G401 (cell line): ENCODE measurements at places on chromosomes 2 and 18.
A peak's percentile ranks its signal among the peaks of the same experiment; 100 is the strongest.

DNA sequence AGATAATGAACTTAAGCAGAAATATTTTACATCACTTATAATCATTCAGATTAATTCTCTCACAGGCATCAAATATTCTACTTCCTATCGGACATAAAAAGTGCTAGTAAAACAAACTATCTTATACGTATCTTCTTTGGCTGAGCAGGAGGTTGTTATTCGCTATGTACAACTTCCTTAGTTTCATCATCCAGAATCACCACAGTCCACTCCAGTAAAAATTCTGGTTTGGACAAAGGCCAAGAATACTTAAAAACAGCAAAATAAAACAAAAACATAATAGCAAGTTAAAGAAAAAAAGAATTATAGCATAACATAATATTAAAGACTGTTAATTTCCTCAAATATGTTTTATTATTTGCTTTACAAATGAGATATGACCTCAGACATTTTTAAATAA, 1077.1 kb upstream of the CELF4 start:
- DNase-seq: no peak

- peak; percentile 80 for DNase-seq
Measured at GRCh38 chr2:70084973-70085710, 2.1 kb upstream of the PCBP1 start.

- no peak for DNase-seq
Measured at GRCh38 chr2:238242731-238243495, 3.1 kb upstream of the HES6 start.

DNA sequence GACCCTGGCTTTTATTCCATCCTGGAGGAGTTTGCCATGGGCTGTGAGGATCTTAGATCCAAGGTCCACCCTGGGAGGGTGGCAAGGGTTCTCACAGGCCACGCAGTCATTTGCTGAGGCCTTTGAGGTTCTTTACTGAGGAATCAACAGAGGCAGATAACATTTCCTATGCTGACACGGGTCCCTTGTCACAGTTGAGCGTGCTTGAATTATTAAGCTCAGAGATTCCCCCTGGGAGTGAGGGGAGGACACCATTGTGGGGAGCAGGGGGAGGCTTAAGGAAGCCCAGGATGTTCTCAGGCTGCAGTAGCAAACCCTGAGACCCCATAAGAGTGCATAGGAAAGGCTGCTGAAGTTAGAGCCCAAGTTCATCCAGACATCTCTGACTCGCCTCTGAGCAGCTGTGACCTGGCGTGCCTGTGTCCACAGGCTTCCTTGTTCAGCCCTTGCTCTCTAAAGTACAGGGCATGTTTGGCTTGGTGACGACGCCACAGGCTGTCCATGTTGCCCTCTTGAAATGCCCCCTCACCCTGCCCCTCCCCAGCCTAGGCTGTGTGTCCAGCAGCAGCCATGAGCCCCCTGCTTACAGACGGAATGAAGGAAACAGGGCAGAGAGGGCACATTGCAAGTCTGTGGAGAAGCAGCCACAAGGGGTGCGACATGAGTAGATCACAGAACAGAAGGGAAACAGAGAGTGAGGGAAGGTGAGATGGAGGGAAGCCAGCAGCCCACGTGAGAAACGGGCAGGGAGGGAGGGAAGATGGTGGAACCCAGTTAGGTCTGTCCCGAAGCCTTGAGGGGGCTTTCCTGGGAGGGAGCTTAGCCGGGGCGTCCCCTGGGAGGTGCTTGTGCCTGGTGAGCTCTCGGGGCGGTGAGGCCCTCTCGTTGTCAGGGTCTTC, 34.0 kb downstream of the NAPG start:
- DNase-seq: no peak

DNA sequence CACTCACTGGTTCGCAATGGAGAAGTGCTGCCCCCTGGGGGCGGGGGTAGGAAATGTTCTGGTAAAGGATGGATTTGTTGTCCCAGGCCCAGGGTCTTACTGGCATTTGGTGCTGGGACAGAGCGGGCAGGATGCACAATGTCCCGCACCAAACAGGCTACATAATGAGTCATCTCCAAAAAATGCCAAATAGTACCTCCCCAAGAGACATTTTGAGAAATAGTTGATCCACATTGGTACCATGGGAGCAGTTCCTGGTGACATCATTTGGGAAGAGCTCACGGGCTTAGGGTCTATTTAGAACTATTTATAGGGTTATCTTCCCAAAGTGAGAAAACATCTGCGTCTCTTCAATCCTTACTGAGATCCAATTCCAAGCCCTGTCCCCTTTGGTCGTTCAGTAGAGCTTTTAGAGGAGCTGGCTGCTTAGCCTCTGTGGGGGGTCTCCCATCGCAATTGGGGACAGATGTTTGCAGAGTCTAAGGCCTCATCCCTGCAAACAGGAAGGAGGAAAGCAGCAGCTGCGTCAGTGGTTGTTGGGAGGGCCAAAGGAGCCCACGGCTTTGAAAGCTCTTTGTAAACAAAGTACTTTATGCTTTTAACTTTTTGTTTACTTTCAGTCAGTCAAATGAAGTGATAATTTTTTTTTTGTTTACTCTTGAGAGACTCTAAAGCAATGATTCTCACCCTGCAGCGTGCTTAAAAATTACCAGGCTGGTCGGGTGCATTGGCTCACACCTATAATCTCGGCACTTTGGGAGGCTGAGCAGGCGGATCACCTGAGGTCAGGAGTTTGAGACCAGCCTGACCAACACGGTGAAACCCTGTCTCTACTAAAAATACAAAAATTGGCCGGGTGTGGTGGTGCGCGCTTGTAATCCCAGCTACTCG, 49.3 kb downstream of the GREB1 start:
- peak; percentile 38 for DNase-seq

- DNase-seq: no peak
Measured at GRCh38 chr2:140639628-140640027, 1491.2 kb downstream of the LRP1B start.

DNA sequence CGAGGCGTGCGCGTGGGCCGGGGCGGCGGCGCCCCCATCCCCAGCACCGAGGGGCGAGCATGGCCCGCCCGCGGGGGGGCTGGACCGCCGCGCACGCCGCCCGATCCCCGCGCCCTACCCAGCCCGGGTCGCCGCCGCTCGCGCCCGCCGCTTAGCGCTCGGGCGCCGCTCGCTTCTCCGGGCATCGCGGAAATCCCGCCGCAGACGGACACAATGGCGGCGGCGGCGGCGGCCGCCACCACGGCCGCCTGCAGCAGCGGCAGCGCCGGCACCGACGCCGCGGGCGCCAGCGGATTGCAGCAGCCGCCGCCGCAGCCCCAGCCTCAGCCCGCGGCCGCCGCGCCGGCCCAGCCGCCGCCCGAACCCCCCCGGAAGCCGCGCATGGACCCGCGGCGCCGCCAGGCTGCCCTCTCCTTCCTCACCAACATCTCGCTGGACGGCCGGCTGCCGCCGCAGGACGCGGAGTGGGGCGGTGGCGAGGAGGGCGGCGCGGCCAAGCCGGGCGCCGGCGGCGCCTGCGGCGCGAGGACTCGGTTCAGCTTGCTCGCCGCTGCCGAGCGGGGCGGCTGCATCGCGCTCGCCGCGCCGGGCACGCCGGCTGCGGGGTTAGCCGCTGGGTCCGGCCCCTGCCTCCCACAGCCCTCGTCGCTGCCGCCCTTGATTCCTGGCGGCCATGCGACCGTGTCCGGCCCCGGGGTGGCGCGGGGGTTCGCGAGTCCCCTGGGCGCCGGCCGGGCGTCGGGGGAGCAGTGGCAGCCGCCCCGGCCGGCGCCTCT, 453 bp downstream of the CABLES1 start:
- DNase-seq: no peak

GRCh38 chr2:45797451-45798230, 146.2 kb downstream of the PRKCE start:
- DNase-seq: no peak

- no peak for DNase-seq
Measured at GRCh38 chr2:217902379-217903141, 100.2 kb downstream of the TNS1 start.
